ENCODE measurements at places on chromosomes 16 and 17.

DNA sequence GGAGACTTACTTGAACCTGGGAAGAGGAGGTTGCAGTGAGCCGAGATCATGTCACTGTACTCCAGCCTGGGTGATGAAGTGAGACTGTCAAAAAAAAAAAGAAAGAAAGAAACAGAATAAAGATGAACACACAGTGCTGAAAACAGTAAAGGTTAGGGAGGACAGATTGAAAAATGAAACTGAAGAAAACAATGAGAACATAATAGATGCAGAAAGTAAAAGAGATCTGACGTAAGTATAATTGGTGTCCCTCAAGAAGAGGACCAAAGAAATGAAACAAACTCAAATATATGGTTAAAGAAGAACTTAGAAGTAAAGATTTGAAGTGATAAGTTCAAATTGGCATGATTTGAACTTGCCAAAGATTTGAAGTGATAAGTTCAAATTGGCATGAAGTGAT is 7.1 kb downstream of the DCAF7 start:
- DNase-seq = no peak

- no peak for DNase-seq
Observed at GRCh38 chr16:10684511-10685151, 10.1 kb downstream of the TEKT5 start.

DNA sequence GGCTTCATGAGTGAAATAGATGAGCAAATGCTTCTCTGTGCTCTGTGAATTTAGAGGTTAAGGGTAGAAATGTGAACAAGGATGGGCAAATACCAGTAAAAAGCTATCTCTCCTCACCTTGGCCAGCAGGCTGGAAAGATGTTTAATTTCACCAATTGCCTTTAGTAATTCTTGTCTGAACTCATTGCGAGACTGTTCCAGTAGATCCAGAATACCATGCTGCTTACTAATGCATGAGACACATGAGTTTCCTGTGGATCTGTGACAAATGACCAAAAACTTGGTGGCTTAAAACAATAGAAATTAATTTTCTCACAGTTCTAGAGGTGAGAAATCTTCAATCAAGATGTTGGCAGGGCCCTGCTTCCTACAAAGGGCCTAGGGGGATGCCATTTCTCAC is 9.3 kb upstream of the ZNF624 start:
- DNase-seq = no peak

GRCh38 chr17:42166196-42166763 is 11.5 kb upstream of the RAB5C start:
- no peak for DNase-seq

GRCh38 chr16:2884041-2884451 is 1.0 kb downstream of the FLYWCH2 start:
- no peak for DNase-seq

- DNase-seq = no peak
Observed at GRCh38 chr16:28901862-28902261, 23.2 kb downstream of the RABEP2 start.

DNA sequence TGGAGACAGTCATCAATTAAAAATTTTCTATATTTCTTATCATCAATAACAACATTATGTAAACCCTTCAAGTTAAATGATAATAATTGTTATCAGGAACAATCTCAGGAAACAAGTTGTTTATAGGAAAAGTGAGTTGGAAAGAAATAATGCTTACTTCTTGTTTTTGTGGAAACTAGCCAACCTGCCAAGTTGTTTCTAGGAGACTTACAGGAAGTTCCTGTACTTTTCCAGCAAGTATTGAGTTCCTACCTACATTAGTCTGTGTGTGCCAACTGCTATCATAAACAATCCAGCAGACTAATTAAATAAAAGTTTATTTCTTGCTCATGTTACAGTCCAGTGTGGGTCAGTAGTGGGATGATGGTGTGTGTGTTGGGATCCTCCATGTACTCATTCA is 1.6 kb upstream of the CCL14 start:
- no peak for DNase-seq

DNA sequence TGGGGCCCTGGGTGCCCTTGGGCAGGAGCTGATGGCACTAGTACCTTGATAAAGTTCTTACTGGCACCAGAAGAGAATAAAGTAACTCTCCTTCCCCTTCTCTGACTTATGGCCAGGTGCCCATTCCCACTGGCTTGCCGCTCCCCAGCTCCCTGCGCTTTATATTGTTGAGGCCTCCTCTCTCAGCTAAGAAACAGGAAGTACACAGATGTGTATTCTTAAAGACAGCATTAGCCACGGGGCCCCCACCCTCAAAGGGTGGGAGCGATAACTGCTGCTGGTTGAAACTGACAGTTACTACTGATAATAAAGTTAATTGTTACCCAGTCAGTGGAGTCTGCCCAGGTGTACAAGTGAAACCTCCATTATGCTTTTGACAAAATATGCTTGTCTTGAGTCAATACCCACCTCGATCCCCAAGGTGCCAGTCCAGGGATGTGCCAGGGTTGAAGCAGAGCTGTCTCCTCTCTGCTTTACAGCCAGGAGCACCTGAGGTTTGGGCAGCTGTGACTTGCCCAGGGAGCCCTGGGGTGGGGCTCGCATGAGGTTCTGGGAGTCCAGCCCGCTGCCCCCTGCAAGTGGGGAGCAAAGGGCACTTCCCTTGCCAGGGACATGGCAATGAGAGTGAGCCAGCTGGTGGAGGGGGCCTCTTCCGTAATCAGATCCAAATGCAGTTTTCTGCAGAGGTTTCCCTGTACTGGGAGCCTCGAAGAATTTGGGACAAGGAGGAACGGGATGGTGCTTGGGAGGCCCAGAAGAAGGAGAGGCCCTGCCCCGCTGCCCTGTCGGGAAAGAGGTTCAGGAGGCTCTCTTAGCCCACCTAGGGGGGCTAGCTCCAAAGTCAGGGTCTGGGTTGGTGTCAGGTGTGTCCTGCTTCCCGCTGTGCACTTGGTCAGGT is 5.4 kb upstream of the CLDN9 start:
- no peak for DNase-seq

GRCh38 chr17:48576479-48577309 is 1.5 kb downstream of the HOXB4 start:
- DNase-seq = peak; percentile 84

DNA sequence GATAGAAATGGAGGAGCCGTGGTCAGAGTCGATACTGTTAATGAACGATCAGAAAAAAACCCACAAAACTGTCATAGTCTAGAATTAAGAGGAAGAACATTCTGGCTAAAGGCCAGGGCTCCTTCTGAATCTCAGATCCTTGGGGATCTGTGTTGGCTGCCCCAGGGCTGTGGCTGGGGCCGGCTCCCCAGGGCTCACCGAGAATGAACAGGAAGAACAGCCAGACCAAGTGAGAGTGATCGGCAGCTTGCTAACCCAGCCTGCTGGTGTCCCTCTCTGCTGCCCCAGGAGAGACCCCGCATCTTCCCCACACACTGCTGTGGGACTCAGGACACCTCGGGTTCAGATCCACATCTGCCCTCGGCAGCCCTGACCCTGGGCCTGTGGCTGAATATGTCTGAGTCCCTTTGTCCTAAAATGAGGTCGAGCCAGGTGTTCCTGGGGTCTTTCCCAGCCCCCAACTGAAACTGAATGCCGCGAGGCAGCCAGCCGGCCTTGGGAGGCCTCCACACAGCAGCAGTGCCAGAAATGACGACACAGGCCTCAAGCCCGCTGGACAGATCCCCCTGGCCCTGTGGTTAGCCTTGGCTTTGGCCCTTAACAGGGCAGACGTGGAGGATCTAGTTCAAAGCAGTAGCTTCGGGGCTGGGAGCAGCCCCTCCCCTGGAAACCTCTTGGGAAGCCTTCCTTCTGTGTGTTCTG is 23.9 kb upstream of the CLEC18A start:
- no peak for DNase-seq

DNA sequence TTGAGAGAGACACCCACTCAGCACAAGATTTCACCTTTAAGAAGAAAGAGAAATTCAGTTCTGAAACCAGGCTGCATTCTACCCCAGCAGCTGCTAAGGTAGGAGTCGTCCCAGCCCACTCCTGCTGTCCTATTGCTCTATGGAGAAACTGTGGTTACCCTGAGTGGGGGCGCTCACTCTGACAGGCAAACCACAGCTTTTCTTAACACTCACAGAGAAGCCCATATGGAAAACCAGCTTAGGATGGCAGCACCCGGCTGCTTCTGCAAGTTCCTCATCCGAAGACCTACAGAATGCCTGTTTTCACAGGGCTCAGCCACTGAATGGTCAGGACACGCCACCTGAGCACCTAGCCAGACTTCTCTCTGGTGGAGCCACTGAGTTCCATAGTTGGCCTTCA is 7.5 kb downstream of the ATP5PD start:
- no peak for DNase-seq

- DNase-seq = no peak
Observed at GRCh38 chr17:65774787-65775186, 213.3 kb upstream of the AXIN2 start.

- DNase-seq = no peak
Observed at GRCh38 chr17:57552114-57552624, 192.9 kb downstream of the CCDC182 start.

DNA sequence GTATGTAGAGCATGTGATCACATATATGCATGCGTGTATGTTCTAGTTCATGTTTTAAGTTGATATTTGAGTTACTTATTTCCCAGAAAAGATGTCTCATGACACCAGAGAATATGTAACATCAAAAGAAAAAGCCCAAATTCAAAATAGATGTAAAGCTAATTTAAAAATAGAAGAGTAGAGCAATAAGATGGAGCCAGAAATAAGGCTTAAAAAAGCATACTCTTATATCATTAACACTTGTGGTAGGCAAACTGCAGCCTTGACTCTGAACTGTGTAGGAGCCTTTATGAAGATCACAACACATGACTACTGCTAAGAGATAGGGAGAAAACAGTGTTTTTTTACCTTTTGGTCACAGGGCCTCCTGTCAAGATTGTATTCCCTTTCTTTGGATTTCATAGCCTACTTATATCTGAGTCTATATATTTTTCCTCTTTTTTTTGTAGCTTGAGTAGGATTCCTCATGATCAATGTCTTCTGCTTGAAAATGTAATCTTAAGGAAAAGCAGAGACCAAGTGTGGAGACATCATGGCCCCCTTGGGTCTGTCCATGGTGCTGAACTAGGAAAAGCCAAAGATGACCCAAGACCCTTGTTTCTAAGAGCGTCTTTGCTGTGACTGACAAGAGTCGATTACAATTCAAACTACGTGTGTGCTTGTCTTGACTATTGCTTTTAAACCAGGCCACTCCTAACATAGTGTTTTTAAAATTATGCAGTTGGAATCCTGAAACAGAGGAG is 390.4 kb downstream of the SHISA9 start:
- DNase-seq = no peak

- no peak for DNase-seq
Observed at GRCh38 chr17:74316220-74316619, 9.8 kb upstream of the KIF19 start.

GRCh38 chr17:41547378-41547841 is 19.3 kb upstream of the KRT19 start:
- no peak for DNase-seq

GRCh38 chr17:76736349-76737081 is 616 bp downstream of the SRSF2 start:
- DNase-seq = no peak

- no peak for DNase-seq
Observed at GRCh38 chr17:76940738-76941350, 72.6 kb downstream of the MGAT5B start.

DNA sequence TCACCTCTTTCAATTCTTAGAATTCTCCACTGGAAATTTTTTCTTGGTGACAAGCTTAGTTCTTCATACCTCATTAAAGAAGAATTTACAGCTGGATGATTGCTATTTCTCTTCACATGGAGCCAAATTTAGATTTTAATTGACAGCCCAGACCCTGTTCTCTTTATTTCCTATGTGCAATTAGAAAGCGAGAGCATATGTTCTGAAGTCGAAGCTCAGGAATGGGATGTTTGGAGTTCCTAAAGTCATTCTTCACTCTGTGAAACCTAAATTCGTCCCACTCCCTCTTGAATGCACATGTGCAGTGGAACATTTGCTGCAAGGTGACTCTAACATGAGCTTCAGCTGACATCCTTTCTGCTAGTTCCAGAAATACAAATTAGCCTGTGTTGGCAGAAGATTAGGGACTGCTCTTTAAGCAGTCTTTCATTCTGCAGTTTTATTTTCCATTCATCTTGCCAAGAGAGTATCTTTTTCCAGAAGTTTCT is 129.3 kb upstream of the KCNJ16 start:
- no peak for DNase-seq

- DNase-seq = no peak
Observed at GRCh38 chr17:27473748-27474609, 17.7 kb downstream of the KSR1 start.

- DNase-seq = no peak
Observed at GRCh38 chr17:32709562-32709961, 167.4 kb downstream of the MYO1D start.

DNA sequence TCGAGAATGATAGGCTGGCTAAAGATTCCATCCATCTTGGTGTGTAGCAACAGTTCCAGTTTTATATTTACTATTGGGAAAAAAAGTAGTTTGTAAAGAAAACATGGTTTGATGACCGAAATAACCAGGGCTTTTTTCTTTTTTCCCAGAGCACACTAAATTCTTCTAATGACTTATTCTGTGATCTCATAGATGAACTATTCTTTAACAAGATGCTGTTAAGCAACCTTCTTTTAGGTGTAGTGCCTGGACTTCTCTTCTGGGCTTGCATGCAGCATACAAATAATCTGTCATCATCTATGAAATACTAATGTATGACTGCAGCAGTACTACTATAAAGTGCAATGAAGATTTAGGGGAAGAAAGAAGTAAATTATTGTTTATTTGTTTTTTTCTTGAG is 11.0 kb upstream of the CAPNS2 start:
- no peak for DNase-seq

DNA sequence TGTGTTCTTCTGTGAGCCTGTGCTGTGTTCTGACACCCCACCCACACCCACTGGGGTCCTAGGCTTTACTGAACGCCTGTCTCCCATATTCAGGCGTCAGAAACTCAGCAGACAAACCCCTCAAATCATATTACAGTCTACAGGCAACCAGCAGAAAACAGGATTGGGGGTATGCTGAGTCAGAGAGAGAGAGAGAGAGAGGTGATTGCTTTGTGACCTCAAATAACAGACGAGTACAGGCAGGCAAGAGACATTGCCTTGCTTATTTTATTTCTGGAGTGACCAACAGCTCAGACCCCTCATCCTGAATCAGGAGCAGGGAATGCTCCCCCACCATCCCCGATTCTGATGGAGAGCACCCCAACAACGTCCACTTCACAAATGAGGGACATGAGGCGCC is 473.9 kb downstream of the PMP22 start:
- no peak for DNase-seq

GRCh38 chr17:36611345-36612072 is 10.1 kb downstream of the MRM1 start:
- no peak for DNase-seq

GRCh38 chr17:60664022-60664421 is 13.6 kb upstream of the BCAS3 start:
- DNase-seq = no peak

- DNase-seq = no peak
Observed at GRCh38 chr17:62809656-62810055, 1.5 kb upstream of the MARCHF10 start.

DNA sequence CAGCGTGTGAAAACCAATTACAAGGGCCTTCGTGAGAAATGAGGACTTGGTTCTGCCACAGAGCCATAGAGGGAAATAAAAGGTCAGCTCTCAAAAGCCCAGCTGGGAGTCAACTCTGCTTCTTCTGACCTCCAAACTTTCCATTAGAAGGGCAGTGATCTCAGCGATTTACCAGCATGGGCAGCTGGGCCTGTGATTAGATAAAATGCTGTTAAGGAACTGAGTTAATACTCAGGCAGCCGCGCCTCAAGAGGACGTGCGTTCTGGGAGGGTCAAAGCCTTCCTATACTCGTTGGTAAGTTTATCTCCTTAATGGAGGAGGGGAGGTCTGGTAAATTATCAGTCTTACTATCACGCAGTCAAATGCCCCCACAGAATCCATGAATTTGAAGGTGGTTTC is 480.2 kb upstream of the ERCC4 start:
- DNase-seq = no peak
